ENCODE measurements at places on chromosomes 6 and 20.

DNA sequence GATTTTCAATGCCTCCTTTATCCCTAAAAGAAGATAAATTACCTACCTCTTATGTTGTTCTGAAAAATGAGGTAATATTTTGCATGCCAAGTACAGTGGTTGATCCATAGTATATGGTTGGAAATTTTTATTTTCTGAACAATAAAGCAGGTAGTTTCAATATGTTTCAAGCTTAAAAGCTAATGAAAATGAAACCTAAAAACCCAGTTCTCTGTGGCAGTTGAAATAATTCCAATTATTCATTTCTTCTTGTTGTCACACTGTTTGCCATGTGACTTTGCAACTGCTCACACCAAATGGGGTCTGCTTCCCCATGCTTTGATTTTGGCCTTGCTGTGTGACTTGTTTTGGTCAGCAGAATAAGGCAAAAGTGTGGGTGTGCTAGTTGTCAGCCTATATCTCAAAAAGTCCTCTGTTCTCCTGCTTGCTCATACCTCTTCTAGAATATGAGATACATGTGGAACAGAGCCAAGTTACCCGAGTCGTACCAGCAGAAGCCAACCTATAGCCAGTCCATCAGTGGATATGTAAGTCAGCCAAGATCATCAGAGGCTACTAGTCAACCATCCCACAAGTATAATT is 197.2 kb upstream of the THEMIS start:
- DNase-seq: no peak

- DNase-seq: no peak
Observed at GRCh38 chr6:89974834-89975233, 80.6 kb downstream of the GJA10 start.

GRCh38 chr6:4672772-4673171 is 103.4 kb upstream of the CDYL start:
- DNase-seq: no peak

DNA sequence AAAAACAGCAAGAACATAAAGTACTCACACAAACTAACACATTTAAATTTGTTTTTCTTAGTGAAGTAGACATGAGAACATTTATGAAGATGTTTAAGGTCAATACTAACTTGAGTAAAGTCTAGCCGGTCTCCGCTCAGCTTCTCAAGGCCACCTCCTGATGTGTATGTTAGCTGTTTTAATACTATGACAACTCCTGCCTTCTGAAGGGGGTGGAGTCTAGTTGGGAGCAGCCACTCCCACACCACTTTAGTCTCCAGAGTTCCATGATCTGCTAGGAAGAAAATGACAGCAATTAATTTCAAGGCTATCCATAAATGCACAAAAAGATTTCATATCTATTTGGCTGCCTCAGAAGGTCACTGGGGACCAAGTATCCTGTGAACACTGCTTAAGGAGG is at the start of gene GSTA3:
GSTA3 (minus strand) TSS at position 168 of the 400 bp plus-strand sequence. CDS start 3,864 bp downstream, outside the sequence.
- DNase-seq: no peak

GRCh38 chr6:77650098-77650663 is 2.7 kb upstream of the MEI4 start:
- DNase-seq: no peak

- no peak for DNase-seq
Observed at GRCh38 chr6:167827583-167828324, 1.0 kb downstream of the AFDN start.

DNA sequence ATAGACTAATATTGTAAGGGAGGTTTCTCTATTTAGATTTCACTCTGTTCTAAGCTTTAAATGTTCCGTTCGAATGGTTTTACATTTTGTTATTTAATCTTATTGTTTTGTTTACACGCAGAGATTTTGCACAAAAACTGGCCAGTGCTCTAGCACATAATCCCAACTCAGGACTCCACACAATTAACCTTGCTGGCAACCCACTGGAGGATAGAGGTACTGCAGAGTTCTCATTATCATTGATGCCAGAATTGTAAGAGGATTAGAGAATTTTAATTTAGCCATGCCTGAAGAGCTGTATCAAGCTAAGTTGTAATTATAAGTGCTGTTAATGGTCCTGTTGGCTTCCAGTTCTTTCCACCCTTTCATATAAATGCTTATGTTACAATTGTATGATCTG is 179.7 kb upstream of the SCGN start:
- DNase-seq: no peak

GRCh38 chr6:4004249-4004648 is 74.7 kb downstream of the FAM217A start:
- DNase-seq: no peak

DNA sequence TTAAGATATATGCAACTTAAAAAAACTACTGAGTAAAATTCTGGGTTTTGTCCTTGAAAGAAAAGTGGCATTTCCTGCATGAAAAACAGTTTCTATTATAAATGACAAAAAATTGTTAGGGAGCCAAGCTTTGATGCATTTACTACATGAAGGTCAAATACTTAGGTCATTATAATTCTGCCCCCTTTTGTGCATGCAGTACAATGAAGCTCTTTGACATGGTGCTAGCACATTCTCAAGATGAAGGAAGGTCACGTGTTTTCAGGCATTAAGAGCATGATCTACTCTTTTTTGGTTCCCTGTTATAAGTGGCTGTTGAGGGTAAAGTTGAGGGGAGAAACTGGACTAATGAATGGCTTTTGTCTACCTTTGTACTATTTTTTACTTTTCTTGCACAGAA is 72.7 kb downstream of the FOXO3 start:
- DNase-seq: no peak

GRCh38 chr6:13769655-13770053 is 44.7 kb downstream of the MCUR1 start:
- DNase-seq: no peak

- no peak for DNase-seq
Observed at GRCh38 chr6:27604986-27605385, 132.1 kb upstream of the ZNF184 start.

DNA sequence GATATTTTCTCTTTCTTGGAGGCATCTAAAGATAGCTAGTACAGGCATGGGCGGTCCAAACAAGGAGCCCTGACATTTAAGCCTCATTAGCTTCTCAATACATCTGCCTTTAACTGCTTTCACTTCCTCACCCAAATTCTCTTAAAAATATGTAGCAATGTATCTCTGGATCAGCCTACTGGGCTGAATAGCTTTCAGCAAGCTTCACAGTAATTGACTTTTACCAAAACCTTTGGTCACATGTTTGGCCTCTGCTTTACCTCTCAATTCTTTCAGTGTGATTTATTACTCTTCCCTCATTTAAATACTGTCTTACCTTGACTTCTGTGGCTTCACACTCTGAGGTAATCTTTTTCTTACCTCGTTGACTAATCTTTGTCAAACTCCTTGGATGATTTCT is 1618.1 kb downstream of the GRIK2 start:
- no peak for DNase-seq

DNA sequence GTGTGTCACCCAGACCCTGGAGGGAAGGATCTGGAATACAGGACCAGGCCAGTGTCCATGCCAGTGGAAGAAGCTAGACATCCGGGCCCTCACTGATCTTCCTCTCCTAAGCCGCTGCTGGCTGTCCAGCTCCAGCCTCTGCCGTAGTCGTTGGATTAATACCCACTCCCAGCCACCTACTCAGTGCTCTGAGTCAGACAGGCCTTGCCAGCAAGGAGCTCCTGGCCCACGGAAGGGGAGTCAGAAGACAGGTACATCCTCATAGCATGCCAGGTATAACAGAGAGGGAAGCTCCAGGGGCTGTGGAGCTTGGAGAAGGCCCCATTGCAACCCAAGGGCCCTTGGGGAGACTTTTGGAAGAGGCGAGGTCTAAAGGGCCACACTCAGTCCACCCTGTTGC is 49.0 kb downstream of the STK35 start:
- DNase-seq: no peak
